ENCODE measurements at places on chromosomes 11 and 22. TPM values are rescaled to one million over a fixed set of nuclear protein-coding genes. Genes with fewer than 3 reads are reported as not detected.

- peak; percentile 48 for DNase-seq
These were observed 2.5 kb upstream of the NPAS4 start for GRCh38 chr11:66418168-66418985.

DNA sequence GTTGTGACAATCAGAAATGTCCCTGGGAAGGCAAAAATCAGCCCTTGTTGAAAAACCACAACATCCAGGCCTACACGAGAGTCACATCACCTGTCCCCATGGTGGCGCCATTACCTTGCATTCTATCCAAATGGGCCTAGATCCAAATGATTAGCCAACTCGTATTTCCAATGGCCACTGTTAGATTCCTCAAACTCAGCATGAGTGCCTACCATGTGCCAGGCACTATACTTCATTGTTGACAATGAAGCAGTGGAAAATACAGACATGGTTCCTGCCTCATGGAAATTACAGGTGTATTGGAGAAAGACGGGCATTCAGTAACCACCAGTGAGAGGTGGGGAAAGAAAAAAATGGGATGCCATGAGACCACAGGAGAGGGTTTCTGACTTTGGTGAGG is 29.8 kb upstream of the CREB3L1 start:
- peak; percentile 76 for DNase-seq

- no peak for DNase-seq
These were observed 3.4 kb upstream of the RCOR2 start for GRCh38 chr11:63920126-63920938.

CELSR1 gene
- 19.6 TPM for total RNA-seq

DNA sequence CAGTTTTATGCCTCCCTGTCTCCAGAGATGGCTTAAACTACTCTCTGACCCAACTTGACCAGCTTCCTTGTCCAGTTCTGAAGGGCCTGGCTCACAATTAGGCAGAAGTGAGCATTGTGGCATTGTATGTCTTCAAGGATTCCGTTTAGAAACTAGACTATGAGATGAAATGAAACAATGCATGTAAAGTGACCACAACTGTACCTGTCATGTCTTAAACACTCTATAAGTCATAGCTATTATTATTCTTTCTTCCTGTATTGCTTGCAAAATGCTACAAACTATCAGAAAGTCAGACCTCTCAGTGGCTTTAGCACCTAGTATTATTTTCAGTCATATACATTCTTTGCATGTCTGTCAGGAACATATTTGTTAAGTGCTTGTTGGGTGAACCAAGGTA is 127.9 kb upstream of the MTMR2 start:
- no peak for DNase-seq

GRCh38 chr22:35037089-35037488 is 28.9 kb upstream of the ISX start:
- no peak for DNase-seq

- DNase-seq: no peak
These were observed 7.2 kb downstream of the KCNK7 start for GRCh38 chr11:65588199-65589054.

DNA sequence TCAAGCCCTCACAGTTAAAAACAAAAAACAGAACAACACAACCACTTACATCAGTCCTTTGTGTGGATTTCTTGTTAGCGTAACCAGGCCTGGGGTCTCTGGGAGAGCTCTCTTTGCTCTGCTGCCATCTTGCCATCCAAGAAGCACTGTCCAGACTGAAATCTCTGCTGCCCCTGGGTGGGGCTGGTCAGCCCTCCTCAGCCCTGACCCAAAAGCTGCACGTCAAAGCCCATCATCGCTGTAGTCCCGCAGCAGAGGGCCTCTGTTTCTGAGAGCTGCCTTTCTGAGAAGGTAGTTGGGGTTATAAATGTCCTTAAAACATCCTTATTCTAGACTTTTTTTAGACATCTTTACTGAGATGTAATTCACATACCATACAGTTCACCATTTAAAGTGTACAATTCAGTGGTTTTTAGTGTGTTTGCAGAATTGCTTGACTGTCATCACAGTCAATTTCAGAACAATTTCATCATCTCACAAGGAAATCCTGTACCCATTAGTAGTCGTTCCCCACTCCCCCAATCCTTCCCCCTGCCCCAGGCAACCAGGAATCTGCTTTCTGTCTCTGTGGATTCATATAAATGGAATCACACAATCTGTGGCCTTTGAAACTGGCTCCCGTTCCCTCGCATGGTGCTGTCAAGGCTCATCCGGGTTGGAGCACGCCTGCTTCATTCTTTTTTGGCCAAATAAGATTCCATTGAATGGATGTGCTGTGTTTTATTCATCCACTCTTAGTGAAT is 94.9 kb downstream of the TBC1D22A start:
- DNase-seq: no peak

DNA sequence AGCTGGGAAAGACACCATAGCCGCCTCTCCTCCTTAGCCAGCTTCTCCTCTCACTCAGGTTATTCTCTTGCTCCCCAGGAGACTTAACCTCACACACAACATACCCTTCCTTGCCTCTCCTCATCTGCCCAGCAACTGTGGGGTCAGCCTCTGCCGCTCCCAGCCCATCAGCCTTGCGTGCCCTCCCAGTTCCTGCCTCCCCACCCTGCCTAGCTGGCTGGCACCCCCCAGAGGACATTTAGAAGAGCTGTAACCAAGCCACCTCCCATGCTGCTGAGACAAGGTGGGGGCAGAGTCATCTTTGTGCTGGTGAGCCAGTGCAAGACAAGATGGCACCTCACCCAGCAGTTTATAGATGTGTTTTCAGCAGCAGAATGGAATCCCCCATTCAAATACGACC is 38.2 kb downstream of the TOM1 start:
- DNase-seq: no peak

CDPF1 gene
- total RNA-seq: 16.3 TPM

DNA sequence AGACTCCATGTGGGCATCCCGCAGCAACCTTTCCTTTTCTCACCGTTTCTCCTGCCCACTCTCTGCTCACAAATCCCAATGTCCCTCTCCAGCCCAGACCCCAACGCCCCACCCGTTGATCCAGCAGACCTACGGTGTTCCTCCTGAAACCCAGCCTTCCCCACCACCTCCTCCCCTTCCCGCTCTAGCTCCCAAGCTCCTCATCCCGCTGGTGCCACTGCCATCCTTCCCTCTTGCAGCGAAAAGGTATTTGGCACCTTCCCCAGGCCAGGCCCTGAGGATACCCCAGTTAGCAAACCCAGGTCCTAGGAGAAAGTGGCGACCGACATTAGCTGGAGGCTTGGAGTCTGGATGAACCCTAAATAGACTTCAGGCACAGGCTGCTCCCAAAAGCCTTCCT is 84.0 kb upstream of the RTL6 start:
- no peak for DNase-seq

DNA sequence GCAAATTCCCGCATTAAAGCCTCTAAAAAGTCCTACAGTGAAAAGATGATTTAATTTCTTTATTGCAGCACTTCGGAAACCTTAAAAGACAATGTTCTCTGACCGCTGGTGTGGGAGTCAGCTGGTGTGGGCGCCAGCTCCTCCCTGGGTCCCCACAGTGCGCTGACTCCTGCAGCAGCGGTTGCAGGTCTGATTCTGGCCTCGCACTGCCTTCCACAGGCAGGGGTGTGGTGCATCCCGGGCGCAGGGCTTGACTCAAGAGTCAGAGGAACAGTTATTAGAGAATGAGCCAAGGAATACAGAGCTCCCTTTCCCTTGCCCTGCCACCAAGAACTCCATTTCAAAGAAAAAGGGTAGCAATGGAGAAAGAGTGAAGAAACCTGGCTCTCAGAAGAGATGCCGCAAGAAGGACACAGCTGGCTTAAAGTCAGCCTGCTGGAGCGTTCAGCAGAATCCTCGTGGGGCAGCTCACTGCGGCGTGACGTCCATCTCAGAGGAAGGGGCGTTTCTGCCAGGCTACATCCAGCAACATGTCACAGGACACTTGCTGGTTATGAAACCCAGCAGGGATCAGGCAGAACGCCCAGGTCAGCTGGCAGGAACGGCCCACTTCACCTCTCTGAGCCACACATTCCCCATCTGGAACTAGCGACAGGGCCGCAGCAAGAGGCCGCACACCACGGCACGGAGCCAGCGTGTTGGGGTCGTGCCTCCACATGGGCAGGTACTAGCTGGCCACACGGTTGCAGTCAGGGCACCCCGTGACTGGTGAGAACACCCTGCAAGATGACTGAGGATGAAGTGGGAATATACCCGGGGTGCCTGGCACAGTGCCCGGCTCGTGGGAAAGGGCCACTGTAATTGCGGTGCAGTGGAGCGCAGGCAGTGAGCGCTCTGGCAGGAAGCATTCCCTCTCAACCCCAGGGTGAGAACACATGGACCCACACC is 18.1 kb upstream of the EFCAB6 start:
- no peak for DNase-seq

P2RY6 gene
- total RNA-seq: 0.15 TPM

GRCh38 chr11:124301548-124301947 is 12.2 kb downstream of the OR8D1 start:
- no peak for DNase-seq

HSCB gene
- total RNA-seq: 14.5 TPM

OR8D4 gene
- total RNA-seq: not detected

CD248 gene
- 0.32 TPM for total RNA-seq
